ENCODE measurements at places on chromosomes 13 and 19. TPM values are rescaled to one million over a fixed set of nuclear protein-coding genes. Genes with fewer than 3 reads are reported as not detected.

HCN2 gene
- total RNA-seq: 2.4 TPM

PSG3 gene
- total RNA-seq: not detected

PTGER1 gene
- total RNA-seq: 4.4 TPM

NRTN gene
- 0.07 TPM for total RNA-seq

PCDH17 gene
- total RNA-seq: 0.26 TPM

MAMSTR gene
- 0.69 TPM for total RNA-seq
